Activated naive CD4-positive, alpha-beta T cell (primary cell): ENCODE measurements at places on chromosomes 4 and X.
A peak's percentile ranks its signal among the peaks of the same experiment; 100 is the strongest.

DNA sequence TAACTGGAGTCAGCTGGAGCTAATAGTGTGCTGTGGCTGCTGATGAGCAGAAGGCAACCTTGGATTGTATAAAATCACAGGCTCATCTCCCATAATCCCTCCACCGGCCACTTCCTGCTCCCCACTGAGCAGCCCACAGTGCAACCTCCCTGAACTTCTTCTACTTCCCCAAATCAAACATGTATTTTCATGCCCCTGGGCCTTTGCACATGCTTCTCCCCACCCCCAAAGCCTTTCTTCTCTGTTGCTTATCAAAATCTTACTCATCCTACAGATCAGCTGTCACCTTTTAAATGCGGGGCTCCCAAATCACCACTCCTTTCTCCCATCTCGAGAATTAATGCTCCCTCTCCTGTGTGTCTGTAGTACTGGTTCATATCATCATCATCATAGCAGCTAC, 35.8 kb downstream of the RHOH start:
- no peak for DNase-seq

DNA sequence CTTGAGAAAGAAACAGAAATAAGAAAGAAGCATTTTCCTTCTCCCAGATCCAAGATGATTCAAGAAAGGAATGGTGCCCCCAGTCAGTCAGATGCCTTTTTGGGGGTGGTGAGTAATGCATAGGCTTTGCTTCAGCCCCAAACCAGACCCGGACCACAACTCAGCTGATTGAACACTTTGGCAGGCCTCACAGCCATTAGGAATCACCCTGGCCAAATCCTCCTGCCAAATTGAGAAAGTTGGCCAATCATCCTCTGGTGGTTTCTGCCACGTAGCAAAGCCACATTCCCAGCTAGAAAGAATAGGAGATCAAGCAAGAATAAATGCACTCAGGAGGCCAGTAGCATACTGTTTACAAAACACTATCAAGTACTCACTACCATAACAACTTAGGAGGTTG, 33.7 kb downstream of the FRMD7 start:
- DNase-seq = no peak

DNA sequence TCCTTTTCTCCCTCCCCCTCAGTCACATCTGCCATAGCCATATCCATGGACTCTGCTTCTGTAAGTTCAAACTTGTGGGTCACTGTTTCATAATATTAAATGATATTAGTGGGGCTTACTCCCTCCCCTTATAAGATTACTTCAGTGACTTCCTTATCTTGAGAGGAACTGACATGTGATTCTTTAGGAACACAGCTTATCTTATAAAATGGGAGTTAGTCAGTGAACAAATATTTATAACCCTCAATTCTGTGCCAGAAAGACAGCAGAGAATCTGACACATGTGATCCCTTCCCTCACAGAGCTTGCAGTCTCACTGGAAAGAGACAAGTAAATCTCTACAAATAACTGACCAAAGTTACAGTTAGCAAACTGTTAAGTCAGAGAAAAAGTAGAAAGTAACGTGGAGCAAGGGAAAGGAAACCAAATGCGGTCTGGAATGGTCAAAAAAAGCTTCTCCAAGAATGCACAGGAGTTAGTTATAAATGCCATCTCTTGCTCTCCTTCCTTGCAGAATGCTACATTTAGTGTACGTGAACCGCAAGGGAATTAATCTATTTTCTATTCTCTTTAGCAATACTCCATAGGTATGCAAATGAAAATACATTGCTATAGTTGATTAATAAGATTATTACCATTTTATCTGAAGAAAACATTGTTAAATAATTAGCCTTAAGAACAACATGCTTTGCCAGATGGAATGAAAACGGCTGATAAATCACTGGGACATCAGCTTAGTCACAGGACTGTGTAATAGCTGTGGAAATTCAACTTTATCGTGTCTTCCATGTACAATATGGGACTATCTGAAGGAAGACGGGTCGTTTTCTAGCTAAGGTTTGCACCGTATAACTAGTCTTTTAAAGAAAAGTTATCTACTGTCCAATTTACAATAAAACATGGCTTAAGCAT, 29.0 kb downstream of the SGMS2 start:
- no peak for DNase-seq

DNA sequence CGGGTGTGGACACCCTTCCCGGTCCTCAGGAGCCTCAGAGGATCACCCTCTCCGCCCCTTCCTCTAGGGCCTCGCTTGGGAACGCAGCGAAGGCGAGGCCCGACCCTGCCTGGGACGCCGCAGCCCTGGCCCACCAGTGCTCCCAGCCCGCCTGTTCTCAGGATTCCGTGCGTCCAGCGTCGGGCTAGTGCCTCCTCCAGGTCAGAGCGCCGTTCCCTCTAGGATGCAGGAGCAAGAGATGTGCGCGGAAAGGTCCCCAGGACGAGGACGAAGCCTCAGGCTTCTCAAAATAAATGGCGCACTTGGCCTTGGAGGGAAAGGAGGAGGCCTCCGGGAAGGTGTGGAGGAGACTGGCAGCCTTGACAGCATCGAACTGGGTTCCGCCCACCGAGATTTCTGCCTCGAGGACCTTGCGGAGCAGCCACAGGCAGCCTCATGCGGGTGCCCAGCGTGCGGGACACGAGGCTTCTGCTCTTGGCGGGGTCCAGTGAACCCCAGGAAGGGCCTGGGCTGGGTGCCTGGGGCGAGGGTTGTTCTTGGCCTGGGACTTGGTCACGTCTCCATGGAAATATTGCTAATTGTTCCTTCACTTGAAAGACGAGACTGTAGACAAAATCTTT, 35.1 kb downstream of the PITX2 start:
- DNase-seq = no peak

DNA sequence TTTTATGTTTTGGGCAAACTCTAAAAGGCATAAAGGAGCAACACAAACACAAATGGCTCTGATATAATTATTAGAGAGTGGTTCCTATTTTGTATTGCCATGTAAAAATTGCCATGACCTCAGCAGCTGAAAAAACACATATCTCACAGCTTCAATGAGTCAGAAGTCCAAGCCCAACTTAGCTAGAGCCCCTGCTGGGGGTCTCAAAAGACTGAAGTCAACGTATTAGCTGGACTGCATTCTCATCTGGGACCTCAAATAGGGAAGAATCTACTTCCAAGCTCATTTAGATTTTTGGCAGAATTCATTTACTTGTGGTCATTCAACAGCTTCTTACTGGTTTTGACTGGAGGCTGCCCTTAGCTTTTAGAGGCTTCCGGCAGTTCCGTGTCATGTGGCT, 47.4 kb downstream of the FREM3 start:
- DNase-seq = no peak

DNA sequence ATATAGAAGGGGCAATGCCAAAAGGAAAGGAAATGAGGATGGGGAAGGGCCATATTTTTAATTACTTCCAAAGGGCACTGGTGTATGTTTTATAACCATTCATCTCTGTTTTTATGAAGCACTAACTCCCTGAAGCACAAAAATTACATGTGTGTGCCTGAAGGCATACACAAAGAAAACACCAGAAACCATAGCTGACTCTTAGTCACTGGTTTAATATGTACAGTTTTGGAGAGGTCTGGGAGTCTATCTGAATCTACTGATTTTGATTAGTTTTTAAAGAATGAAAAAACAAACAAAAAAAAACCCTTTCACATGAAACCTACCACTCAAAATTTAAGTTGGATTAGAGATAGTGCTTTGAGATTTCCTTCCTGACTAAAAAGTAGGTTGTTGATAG, 438.7 kb downstream of the RPA4 start:
- no peak for DNase-seq

DNA sequence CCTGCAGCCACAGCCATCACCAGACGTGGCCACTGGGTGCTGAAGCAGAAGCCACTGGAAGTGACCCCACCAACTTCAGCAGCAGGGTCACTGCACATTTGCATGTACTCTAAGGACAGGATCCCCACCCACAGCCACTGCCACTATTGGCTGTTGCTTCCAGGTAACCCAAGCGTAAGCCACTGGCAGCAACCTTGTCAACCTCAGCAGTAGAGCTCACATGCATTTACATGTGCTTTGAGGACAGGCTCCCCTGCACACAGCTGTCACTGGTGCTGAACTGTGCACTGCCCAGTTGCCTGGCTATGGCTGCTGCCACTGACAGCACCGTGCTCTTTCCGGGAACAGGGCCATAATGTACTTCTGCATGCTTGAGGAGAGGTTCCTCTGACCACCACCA, 332.4 kb upstream of the DMD start:
- no peak for DNase-seq

DNA sequence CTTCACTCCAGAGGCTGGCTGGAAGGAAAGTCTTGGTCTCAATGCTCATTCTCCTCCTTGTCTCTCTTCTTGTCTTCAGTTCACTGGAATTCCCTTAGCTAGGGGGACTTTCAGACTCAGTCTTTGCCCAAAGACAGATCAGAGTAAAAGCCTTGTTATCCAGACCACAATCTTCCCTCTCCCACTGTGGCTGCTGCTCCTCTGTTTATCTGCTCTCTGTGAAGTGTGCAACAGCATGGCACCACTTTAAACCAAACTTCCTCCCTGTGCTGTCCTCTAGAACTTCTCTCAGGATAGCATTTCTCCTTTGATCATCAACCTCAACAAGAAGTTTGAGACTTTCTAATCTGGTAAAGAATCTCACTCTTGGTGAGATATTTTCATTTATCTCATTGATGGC, 530.1 kb upstream of the SLIT2 start:
- DNase-seq = no peak

DNA sequence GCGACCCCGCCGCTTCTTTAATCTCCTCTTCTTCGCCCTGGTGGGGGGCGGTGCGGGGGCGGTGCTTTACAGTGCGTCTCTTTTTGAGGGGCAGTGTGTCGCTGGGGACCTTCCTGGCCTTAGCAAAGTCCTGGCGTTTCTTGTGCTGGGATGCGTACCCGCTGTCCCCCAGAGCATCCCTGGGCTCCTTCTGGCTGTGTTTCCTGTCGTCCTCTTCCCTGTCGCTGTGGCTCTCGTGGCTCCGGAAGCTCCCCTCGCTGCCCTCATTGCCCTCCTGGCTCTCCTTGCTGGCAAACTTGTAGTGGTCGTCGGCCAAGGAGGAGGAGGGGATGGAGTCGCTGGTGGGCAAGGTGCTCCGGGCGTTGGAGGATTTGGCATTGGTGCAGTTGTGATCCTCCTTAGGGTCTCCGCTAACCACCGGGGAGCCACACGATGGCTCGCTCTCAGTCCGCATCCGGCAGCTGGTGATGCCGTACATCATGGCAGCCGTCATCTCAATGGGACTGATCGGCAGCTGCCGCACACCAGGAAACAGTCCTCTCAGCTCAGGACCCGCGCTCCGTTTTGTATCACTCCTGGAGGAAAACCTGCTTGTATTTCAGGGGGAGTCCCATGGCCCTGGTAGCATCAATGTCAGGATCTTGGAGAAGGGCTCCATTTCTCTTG, 30.4 kb upstream of the TMSB15A start:
- DNase-seq = no peak

DNA sequence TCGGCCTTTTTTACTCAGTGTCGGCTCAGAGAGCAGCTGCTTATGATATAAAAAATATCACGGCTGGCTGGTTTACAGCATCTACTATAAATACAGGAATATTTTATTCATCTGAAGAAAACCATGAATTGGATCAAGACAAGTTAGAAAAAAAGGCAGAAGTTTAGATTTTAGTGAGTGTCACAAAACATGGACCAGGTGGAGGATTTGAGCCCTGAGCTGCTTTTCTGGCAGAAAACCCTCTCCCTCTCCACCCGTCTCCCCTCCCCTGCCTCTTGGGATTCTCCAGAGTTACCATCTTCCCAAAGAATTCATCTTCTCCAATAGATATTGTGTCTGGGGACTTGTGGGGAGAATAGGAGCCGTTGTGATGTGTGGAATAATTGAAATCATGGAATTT, 142.8 kb upstream of the RAI2 start:
- DNase-seq = no peak

DNA sequence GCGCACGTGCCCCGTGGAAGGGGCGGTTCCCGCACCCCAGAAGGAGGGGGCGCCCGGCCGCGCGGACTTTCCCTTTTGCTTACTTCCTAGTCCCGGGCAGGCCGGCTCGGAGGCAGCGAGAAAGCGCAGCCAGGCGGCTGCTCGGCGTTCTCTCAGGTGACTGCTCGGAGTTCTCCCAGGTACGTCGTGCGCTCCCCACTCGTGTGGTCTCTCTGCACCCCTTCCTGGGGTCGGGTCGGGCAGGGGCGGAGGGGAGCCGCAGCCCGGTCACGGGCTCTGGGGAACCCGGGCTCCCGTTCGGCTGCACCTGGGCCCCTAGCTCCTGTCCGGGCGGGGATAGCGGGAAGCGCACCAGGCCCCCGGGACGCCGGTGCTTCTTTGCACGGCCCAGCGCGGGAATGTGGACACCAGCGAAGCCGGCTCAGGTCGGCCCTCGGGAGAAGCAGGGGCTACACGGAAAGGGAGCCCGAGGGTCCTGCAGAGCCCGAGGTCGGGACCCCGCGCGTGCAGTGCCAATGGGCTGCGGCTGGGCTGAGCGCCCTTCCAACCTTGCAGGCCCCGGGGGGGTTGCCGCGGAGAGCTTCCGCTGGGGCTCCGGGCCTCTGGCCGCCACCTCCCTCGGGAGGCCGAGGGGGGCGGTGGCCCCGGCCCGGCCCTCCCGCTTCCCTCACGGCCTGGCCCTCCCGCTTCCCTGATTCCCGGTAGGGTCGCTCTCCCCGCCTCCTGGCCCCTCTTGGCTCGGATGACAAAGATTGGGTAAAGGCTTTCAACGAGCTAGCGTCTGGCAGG, at the start of gene TLR2:
Gene TLR2, plus strand, starts transcription at position 99 of the 789 bp plus-strand sequence. CDS start 18,628 bp downstream, outside the sequence.
- DNase-seq = peak; percentile 47

DNA sequence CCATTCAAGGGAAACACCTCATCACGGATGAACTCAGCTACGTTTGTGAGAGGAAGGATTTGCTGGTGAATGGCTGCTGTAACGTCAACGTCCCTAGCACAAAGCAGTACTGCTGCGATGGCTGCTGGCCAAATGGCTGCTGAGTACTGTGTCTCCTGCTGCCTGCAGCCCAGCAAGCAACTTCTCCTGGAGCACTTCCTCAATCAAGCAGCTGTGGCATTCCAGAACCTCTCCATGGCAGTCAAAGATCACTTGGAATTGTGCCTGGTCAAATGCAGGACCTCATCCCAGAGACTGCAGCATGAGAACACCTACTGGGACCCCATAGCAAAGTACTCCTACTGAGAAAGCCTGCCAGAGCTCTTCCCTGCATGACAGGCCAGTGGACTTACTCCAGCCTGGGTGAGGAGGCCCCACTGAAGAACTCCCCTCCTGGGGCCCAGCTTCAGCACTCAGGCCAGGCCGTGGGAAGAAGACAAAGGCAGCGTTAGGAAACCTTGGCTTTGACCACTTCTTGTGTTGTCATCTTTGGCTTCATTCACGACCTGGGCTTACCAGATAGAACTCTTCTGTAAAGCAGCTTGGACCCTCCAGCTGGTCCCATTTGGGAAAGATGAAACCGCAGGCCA, 244.3 kb downstream of the RBMX2 start:
- no peak for DNase-seq
